OCI-M1 (cell line): ENCODE measurements at places on chromosomes 11 and 22.

DNA sequence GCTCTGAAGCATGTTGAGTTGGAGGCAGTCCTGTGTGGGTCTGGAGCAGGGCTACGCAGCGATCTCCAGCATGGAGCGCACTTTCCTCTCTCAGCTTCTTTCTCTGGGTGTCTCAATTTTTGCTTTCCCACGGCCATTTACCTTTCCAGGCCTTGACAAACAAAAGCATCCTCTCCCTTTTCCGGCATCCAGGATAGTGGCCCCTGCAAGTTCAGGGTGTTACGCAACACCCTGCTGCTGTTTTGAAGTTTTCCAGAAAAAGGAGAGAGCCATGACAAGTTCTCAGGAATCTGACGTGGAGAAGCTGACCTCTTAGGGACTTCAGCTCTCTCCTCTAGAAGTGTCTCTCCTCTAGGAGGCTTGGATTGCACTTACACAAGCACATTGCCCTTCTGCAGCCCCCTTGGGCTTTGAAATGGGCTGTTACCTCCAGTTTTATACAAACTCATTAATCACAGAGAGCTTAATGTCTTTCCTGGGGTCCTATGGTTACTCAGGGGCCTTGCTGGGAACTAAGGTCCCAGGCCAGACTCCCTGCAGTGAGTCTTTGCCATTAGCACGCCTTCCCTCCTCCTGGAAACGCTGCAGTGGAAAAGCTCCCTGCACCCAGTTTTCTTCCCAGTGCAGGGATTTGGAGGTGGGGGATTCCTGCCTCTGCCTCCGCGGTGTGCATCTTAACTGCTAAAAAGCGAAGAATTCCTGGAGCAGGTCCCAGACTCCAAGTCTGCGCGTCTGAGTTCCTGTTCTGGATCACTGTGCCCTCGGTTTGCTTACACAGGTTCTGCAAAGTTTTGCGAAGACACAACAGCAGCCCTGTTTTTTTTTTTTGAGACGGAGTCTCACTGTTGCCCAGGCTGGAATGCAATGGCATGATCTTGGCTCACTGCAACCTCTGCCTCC lies 80.4 kb downstream of the BARX2 start:
- DNase-seq: no peak

- DNase-seq: no peak
Observed at GRCh38 chr11:102317768-102318103, 452 bp downstream of the BIRC3 start.

- no peak for DNase-seq
Observed at GRCh38 chr22:49668402-49668801, 159.3 kb downstream of the BRD1 start.

DNA sequence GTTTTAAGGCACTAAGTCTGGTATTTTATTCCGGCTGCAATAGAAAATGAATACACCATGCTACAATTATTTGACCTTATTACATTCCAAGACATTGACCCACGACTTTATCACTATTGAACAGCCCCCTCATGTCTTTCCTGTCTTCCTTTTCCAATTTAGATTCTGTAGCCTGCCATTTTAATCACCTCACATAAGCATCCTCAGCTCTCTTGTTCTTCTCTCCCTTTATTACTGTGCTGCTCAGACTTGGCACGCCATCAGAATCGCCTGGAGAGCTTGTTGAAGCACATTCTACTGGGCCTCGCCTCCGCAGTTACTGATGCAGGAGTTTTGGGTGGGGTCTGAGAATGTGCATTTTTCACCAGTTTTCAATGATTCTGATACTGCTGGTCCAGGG lies 38.7 kb upstream of the SWAP70 start:
- no peak for DNase-seq

DNA sequence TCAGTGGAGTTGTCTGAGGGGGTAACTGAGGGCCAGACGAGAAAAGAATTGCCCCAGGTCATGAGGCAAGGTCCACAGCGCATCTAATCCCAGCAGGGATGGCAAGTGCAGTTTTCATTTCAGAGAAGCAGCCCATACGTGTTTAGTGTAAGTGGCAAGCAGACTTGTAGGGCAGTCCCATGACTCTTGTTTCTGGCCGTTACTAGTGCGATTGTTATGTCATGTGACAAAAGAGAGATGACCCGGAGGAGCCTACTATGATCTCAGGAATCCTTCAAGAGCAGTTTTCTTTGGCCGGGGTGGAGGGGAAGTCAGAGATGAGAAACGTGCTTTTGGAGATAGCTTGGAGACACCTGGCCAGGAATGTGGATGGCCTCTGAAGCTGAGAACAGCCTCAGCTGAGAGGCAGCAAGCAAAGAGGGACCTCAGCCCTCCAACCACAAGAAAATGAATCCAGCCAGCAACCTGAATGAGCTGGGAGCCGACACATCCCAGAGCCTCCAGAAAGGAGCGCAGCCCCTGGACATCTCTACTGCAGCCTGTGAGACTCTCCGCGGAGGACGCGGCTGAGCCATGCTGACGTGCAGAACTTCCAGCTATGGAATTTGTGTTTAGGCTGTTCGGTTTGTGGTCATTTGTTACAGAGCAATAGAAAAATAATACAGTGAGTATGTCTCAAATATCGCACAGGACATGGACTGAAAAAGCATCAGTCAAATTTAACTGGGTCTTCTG lies 44.1 kb upstream of the CDON start:
- peak; percentile 34 for DNase-seq
